ENCODE measurements at places on chromosomes 1 and 21. TPM values are rescaled to one million over a fixed set of nuclear protein-coding genes. Genes with fewer than 3 reads are reported as not detected.

ATPAF1 gene
- 29.6 TPM for total RNA-seq

SFN gene
- total RNA-seq, result 0.42 TPM

NUP210L gene
- total RNA-seq, result not detected

FAM3B gene
- not detected for total RNA-seq

TEX38 gene
- total RNA-seq, result not detected
